Upper lobe of right lung (tissue), 1 donor: ENCODE measurements at places on chromosomes 1 and 21.

DNA sequence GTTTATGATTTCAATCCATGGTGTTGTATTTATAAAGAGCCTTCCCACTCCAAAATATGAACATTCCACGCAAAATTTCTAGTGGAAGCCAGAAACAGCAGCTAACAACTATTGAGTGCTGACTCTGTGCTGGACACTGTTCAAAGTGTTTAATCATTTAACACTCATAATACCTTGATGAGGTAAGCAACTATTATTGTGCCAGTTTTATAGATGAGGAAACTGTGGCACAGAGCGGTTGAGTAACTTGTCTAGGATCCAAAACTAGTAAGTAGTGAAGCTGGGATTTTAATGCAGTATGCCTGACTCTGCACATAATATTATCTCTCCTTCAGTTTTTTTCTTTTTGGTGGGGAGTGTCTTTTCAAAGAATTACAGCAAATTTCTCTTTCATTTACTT, 228.3 kb downstream of the SLC35F3 start:
- DNase-seq = no peak

DNA sequence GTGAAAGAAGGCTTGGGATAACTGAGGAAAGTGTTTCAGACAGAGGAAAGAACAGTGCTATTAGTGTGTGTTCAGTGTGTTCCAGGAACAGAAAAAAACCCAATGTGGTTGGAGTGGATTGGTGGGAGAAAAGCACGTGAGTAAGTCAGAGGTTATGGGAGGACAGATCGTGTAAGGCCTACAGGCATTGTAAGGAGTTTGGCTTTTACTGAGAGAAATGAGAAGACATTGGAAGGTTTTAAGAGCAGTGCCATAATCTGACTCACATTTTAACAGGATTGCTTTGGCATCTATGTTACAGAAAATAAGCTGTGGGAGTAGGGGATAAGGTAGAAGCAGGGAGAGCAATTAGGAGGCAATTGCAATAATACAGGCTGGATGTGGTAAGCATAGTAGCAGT, 4.8 kb downstream of the ARPC5 start:
- DNase-seq = no peak

DNA sequence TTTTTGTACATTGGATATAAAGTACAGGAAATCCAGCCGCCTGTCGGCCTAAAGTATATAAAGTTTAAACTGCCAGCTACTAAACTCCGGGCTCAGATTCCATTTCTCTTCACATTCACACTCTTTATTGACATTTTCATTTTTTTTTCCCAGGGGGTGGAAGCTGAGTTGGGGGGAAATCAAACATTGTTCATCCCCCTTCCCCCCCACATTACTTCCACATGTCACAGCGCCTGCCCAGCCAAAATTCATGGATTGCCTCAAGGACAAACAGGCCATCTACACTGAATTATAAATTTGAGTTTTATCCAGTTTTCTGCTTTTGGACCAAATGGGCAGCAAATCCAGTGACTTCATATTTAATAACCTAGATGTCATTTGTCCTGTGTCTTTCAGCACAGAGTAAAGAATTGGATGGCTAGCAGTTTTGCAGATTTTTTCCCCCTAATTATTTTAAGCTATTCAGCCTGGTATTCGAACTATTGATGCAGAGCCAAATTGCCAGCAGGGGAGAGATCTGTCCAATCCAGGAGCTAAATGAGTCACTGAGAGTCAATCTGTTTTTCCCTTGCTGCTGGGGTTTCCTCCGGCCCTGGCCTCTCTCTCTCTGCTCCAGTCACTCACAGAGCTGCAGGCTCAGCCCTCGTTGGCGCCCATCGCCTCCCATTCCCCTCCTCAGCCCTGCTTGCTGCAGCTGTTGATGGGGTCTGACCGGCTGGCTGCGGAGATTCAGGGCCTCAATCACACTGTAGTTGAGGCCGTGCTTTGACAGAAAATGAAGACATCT, 98.0 kb downstream of the LMO4 start:
- no peak for DNase-seq

- no peak for DNase-seq
Measured at GRCh38 chr1:160206421-160207117, 1.4 kb downstream of the PEA15 start.

DNA sequence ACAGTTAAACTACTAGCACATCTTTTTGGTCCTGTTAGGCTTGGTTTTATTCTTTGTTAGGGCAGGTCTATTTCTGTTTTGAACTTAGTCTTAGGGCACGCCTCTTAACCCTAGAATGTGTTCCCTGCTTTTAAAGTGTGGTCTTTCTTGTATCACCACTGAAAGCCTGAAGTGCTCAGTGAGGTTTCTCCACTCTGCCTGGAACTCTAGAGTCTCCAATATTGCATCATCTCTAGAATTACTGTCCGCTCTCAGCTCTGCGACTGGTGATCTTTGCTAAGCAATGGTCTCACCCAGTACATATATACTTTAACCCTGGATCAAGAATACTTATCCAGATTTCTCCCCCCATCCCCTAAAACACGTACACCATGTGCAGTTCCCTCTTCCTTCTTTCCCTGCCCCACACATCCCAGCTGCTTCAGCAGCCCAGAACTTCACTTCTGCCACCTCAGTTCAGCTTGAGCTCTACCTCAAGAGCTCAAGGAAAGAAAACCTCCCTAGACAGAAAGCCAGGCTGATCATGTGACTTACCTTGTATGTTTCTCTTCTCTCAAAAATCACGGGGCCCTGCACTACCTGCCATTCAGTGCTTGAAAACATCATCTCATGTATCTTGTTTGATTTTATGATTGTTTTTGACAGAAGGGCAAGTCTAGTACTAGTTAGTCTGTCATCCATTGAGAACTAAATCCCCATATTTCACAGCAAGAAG, 59.9 kb downstream of the TENT5C start:
- DNase-seq = no peak

DNA sequence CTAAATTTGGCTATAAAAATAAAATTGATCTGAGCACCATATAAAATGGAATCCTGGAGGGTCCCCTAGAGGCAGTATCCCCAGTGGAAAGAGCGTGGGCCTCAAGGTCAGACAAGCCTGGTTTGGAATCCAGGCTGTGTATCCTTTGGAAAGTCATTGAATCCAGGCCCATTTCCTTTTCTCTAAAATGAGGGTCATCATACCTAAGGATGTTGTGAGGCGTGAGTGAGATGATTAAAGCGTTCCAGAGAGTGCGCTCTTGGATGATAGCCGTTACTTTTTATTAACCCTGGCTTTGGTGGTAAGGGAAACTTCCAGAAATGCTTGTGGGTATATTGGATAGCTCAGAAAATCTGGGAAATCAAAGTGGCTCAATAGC, 683 bp upstream of the ZNF436 start:
- no peak for DNase-seq

DNA sequence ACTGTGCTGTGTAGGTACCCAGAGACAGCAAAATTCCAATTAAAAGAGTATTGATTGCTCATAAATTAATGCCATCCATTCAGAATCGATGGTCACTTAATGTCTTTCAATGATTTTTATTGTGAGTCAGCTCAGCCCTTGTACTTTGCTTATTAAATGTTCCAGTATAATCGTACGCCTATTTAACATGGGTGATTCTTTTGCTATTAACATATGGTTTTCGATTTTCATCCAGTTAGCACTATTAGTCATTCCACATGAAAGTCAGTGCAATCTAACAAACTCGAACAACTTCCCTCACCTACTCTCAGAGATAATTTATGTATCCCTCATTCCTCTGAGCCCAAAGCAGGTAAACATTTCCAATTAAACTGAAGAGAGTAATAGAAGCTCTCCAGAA, 109.6 kb upstream of the APP start:
- DNase-seq = no peak

DNA sequence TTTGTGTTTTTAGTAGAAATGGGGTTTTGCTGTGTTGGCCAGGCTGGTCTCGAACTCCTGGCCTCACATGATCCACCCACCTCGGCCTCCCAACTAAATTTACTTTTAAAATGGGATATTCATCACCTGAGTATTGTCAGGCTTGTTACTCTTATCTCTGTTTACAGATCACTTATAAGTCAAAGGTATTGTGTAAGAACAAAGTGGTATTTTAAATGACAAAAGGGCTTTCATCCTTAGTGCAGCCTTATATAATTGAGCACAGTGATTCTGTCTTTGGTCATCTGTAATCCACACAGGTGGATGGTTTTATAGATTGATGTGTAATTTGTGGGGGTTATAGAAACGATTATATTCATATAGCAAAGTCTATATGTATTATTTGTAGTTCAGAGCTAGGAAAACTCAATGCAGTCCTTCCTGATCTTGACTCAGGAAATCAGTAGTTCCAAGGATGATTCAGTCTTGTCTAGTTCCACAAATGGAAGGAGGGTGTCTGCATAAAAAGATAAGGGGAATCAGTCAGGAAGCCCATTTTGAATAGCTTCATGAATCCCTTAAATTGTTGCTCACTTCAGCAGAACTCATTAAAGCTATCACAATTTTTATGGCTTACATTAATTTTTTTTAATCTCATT, 34.6 kb downstream of the STXBP3 start:
- DNase-seq = no peak

GRCh38 chr1:10916991-10917390, 95.5 kb upstream of the TARDBP start:
- peak; percentile 36 for DNase-seq

- DNase-seq = no peak
Measured at GRCh38 chr1:156144742-156145141, 8.6 kb upstream of the SEMA4A start.

DNA sequence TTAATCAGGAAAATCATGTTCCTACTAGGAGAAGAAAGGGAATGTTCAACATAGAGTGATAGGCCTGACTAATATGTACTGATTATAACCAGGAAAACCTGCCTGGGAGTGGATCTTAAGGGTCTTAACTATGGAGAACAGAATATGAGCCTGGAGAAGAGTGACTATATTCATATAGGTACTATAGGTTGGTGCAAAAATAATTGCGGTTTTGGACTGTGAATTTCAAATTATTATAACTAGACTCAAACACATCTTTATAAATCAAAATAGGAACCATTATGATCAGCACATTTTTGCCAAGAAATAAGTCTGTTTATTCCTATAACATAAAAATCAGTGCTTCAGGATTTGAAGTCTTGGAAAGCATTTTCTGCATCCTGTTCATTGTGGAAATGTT, 189.8 kb upstream of the ADAMTS5 start:
- DNase-seq = no peak

GRCh38 chr1:31152181-31152795, 86.8 kb upstream of the PUM1 start:
- no peak for DNase-seq

DNA sequence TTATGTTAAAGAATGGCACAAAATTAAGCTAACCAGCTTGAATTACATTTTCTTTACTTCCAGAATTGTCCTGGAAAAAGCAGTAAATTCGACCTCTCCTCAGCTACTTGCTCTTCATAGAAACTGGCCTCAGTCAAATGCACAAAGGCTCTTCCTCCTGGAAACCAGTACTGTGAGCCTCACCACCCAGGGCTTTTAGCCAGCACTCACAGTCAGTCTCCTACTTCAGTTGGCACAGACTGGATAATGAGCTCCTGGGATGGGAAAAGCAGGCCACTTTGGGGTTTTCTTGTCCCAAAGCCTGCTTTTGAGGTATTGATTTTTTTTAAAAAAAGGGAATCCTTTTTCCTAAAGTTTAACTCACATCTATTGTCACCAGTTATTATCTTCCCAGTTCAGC, 40.4 kb downstream of the SCYL3 start:
- no peak for DNase-seq

GRCh38 chr1:57724535-57724934, 300.7 kb upstream of the DAB1 start:
- DNase-seq = no peak

DNA sequence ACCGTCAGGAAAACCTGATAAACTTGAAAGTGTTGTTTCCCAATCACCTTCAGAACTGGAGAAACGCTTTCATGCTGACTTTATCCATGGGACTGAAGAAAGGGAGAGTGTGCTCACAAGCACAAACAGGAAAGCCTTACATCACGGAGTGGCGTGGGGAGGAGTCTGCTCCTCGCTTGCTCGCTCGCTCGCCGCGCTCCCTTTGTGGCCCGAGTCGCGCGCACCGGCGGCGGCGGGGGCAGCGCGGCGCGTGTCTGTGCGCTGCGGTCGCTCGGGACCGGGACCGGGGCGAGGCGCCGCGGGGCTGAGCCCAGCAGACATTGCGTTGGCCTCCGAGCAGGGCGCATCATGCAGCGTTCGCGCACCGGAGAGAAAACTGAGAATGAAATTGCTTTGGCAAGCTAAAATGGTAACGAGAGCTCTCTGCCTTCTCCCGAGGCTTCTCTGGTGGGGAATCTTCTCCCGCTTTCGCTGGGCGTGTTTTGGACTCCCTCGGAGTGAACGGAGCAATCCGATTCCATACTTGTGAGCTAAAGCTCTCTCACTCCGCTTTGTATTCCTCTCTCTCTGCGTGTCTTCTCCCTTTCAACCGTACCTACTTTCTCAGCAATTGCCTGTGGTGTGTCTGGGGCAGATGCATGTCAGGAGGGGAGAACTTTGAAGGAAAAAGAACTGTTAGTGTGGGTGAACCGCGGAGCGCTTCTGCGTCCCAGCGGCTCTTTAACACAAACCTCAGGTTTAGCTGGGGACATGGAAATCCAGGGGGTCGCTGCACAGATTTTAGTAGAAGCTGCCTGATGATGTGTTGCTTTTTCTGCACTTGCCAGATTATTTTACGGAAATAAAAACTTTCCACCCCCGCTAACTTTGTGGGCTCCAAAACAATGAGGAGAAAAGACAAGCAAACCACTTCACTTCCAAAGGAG, at the start of gene RGL1:
Gene RGL1 (plus strand): TSS at position 205 of the 926 bp plus-strand sequence. CDS start 178 bp downstream, at position 383.
- DNase-seq = peak; percentile 88

DNA sequence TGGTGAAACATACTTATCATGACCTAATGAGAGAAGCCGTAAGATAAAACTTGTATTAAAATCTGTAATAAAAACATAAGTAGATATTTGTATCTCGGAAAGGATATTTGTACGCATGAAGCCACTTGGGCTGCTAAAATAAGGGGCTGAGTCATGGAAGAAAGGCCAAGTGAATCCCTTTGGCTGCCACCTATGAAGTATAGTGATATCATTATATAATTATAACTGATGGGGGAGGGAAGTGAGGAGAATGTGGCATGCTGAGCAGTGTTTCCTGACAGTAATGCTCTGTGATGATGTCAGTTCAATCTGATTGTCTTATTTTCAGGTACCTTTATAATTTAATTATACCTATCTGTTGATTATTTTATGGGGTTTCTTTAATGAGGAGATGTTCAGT, 13.6 kb downstream of the RWDD3 start:
- no peak for DNase-seq

GRCh38 chr1:53080041-53080440, 18.0 kb downstream of the PODN start:
- DNase-seq = peak; percentile 35

DNA sequence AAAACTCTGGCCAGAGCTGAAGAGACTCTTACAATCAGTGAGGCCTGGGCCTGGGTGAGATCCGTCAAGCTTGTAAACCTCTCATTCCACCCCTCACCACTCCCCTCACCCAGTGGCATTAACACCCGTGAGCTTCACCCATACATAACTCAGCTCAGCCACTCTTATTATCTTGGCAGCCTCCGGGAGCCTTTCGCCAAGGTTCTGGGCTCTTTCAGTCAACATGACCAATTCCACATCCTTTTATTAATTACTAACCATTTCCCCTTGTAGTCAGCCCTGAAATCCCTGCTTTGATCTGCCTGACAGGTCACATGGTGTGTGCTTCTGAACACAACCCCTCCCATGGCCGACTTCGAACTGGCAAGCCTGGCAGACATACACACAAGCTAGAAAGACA, 134.8 kb downstream of the SETD4 start:
- DNase-seq = no peak

- DNase-seq = no peak
Measured at GRCh38 chr1:204069887-204070286, 3.0 kb upstream of the SOX13 start.

- DNase-seq = no peak
Measured at GRCh38 chr1:25531082-25531461, 12.3 kb upstream of the LDLRAP1 start.
